ENCODE measurements at places on chromosomes 4 and X.
A peak's percentile ranks its signal among the peaks of the same experiment; 100 is the strongest.

DNA sequence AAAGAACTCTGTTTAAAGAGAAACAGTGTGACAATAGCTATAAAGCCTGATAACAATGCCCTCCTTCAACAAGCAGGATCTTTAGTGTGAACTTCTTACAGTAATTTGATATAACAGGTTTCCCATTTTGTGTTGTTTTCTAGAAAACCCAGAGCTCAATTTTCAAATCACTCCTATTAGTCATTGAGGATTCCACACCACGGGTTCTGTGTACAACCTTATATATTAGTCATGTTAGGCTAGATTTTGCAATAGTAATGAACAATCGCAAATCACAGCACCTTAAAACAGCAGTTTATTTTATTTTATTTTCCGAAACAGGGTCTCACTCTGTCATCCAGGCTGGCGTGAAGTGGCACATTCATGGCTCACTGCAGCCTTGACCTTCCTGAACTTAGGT lies 1020.9 kb upstream of the INTU start:
- no peak for DNase-seq

GRCh38 chr4:2009651-2010233 lies 968 bp upstream of the NELFA start:
- DNase-seq, result peak; percentile 17

- no peak for DNase-seq
Observed at GRCh38 chr4:9870165-9870790, 88.8 kb downstream of the DRD5 start.

DNA sequence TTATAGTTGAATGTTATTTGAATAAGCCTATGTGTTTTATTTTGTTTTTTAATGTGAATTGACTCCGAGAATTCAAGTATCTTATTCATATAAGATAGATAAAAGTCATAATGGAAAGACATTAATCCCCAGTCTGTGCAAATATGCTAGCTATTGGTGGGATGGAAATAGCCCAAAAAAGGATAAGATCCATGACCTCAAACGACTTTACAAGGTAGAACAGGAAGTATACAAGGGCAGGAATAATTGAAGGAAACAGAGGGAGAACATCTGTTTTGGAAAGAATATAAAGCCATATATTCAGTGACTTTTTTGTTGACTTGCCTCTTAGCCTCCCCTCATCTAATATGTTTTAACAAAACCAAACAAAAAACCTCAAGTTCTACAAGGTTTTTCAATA lies 9.0 kb downstream of the ABCE1 start:
- DNase-seq, result no peak

DNA sequence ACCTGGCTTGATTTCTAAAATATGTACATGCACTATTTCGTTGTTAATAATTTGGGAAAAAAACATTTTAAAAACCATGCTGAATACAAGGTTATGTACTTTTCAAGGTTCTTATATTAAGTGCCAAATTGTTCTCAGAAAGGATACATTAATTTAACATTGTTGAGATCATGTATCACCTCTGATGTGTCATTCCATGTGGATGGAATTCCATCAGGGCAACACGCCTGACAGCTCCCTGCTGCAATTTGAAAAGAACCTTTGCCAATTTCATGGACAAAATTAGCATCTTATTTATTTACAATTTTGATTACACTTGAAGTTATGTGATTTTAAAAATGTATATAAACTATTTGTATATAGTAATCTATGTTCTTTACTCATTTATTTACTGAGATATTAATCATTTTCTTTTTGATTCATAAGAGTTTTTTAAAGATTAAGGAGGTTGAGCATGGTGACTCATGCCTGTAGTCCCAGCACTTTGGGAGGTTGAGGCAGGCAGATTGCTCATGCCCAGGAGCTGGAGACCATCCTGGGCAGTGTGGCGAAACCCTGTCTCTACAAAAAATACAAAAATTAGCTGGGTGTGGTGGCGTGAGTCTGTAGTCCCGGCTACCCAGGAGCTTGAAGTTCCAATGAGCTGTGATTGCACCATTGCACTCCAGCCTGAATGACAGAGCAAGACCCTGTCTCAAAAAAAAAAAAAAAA lies 142.8 kb downstream of the ENPP6 start:
- DNase-seq, result no peak

GRCh38 chrX:108033890-108034289 lies 11.0 kb upstream of the VSIG1 start:
- DNase-seq, result no peak

DNA sequence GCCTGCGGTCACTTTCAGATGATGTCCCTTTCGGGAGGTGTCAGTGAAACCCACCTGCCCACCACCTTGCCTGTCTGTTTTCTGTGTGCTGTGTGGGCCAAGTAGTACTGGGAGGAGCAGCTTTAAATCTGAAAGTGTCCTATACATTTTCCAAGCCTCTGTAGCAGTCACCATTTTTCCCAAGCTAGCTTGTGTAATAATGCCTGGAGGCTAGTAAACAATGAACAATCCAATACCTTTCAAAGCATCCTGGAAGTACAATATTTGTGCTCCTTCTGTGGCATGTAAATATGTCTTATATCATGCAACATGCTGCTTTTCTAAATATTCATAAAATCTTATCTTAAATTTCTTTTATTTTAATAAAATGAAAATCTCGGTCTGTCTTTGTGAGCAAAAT lies 111.6 kb upstream of the C1GALT1C1 start:
- DNase-seq, result no peak

DNA sequence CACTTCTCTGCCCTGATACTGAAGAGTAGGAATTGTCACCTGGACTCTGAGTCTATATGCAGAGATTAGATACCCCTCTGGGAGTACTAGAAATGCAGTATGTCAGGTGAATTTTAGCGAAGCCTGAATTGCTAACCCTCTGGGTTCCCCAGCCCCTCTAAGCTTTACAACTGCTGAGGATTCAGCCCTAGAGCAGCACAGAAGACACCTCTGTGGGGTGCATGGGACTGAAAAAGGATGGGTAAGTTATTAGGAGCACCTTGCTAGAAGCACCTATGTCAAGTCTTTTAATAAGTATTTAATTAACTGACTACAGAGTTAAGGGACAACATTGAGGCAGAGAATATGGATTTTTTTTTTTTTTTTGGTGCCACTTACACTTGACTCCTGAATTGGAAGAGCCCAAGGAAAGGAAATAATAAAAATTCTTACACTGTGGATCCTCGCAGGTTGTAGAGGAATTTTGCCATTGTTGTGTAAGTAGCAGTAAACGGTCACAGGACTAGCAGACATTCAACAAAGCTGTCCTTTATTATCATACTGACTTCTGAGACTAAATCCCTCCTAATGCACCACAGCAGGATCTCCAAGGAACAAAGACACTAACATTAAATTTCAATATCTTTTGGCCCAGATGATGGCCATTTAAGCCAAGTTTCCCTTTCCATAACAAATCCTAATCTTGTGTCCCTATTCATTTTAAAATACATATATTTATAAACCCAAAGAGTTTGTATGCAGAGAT lies 253.2 kb downstream of the ANKRD50 start:
- DNase-seq, result no peak

DNA sequence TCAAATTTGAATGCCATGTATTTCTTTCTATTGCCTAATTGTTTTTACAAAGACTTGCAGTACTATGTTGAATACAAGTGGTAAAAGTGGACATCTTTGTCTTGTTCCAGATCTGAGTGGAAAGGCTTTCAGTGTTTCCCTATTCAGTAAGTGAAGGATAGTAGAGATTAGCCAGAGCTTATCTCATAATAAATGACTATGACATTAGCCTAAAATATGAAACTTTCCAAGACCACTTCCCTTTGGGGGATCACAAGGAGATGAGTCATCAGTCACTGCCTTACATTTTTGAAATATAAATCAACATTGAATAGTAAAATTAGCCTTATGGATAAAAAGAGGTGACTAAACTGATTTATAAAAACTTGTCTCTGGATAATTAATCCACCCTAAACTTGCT lies 554.1 kb upstream of the MAGEB2 start:
- no peak for DNase-seq

GRCh38 chr4:139666735-139667281 lies 1.2 kb downstream of the MGST2 start:
- DNase-seq, result no peak

GRCh38 chr4:53653484-53654053 lies 62.3 kb upstream of the LNX1 start:
- no peak for DNase-seq

- DNase-seq, result no peak
Observed at GRCh38 chr4:60117726-60118323, 1082.3 kb upstream of the ADGRL3 start.

- no peak for DNase-seq
Observed at GRCh38 chr4:165834116-165834515, 38.9 kb upstream of the TLL1 start.

DNA sequence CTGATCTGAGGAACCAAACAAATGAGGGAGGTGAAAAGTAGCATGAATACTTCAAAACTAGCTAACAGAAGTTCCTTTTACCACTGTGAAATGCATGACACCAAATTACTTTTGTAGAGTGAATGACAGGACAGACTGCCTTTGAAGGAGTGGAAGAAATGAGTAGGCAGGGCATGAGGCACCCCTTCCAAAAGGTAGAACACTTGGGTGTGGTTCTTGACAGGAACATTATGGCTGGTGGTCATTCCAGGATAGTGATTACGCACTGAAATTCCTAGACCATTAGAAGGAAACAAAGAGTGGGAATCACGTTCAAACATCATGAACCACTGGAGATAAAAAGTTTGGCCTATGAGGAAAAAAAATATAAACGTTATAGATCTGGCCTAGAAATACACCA lies 4.9 kb downstream of the HUWE1 start:
- no peak for DNase-seq

DNA sequence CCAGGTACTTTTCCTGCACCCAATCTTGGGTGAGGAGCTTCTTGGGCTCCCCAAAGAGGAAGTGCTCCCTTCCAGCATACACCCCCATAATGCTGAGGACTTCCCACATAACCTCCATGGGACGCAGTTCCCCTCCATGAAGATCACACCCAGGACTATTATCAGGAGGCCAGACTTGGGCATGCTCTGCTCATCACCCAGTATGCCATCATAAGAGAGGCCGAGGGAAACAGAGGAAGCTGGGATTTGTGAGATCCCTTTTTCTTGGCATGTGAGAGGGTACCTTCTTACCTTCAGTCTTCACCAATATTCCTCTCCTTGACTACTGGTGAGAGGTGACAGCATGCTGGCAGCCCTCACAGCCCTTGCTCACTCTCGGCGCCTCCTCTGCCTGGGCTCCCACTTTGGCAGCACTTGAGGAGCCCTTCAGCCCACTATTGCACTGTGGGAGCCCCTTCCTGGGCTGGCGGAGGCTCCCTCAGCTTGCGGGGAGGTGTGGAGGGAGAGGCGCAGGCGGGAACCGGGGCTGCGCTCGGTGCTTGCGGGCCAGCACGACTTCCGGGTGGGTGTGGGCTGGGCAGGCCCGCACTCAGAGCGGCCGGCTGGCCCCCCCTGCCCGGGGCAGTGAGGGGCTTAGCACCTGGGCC lies 15.7 kb upstream of the HSFX1 start:
- no peak for DNase-seq

DNA sequence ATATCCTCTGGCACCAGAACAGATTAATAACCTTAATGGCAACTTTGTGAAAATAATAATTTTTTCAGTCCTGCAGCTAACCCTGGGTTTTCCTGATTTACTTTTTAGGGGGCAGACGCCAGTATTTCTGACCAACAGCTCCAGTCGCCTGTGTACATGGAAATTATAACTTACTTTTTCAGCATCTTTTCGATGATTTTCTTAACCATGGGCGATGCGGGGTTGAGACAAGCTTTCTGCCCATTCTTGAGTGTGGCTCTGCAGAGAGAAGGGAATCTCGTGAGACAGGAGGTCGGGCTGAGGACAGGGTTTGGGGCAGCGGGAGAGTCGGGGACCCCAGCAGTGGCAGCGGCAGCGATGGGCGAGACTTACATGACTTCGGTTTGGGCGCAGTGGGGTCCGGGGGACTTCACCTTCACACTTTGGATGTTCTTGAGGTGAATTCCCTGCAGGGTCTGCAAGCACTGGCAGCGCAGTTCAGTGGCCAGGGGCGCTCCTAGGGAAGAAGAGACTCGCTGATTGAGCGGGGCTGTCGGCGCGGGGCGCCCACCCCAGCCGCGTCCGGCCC lies 484 bp downstream of the CXCL2 start:
- DNase-seq, result no peak

GRCh38 chr4:105088110-105088879 lies 58.4 kb upstream of the TET2 start:
- DNase-seq, result no peak

GRCh38 chr4:38654273-38654672 lies 9.7 kb upstream of the KLF3 start:
- no peak for DNase-seq

GRCh38 chr4:51843309-51844152 lies 578 bp downstream of the DCUN1D4 start:
- peak; percentile 47 for DNase-seq

GRCh38 chr4:167079762-167080161 lies 154.5 kb downstream of the SPOCK3 start:
- DNase-seq, result no peak

GRCh38 chr4:80005863-80006262 lies 67.2 kb downstream of the ANTXR2 start:
- no peak for DNase-seq

- DNase-seq, result no peak
Observed at GRCh38 chrX:152403515-152403914, 47.6 kb downstream of the GABRA3 start.

DNA sequence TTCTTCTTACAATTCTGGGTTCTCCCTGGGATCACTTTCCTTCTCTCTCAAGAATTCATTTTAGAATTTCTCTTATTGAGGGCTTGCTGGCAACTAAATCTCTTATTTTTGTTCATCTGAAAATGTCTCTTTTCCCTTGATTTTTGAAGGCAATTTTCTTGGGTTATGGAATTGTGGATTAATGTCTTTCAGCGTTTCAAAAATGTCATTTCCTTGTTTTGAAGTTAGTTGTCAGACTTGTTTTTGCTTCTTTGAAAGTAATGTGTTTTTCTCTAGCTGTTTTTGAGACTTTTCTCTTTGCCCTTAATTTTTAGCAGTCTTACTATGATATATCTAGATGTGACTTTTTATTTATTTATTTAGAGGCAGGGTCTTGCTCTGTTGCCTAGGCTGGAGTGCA lies 205.7 kb downstream of the CHIC2 start:
- no peak for DNase-seq

- DNase-seq, result no peak
Observed at GRCh38 chrX:96997196-96997595, 113.5 kb downstream of the RPA4 start.

DNA sequence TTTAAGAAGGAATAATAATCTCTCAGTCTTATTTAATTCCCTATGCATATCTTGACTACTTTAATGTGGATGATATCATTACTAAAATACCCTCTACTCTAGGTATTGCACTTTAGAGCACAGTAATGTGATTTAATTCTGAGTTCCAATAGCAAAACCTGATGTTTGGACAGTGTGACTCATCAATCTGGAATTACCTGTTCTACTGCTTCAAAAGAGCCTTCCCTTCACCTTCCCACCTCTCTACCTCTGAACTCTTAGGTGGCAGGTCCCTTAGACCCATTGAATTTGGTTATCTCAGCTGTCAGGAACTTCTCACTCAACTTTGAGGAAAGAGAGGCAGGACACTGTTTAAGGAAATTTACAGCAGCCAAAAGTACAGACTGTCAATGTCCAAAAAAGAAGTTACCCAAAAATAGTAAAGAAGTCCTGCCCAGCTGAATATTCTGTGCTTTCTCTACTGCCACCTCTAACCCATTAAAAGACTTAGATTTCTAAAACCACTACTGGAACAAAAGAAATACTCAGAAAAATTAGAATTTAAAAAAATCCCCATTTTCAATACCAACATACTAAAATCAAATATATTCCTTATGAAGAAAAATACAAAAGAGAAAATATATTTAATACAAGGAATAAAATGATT lies 123.1 kb upstream of the GPM6A start:
- DNase-seq, result no peak

All from stimulated activated CD4-positive, alpha-beta T cell treated with anti-CD3 and anti-CD28 coated beads, Interleukin-15, amount 100 ng/mL, for 1 hour (primary cell).